ENCODE measurements at places on chromosomes 4 and X.

DNA sequence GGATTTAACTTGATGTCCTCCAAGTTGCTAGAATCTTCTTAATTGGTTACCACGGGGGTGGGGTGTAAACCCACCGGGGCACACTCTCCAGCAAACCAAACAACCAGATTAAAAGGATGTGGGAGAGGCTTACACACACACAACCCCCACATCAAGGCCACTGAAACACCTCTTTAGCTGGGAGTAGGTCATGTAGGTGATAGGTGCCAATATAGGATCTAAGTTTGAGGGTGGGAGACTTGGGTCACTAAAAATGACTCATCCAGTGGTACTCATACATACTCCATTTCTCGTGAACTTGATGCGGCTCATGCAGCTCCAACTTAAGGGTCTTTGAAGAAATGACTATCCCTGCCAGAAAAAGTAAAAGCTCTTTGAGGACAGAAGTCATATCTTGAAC lies 20.5 kb upstream of the CD40LG start:
- no peak for DNase-seq

DNA sequence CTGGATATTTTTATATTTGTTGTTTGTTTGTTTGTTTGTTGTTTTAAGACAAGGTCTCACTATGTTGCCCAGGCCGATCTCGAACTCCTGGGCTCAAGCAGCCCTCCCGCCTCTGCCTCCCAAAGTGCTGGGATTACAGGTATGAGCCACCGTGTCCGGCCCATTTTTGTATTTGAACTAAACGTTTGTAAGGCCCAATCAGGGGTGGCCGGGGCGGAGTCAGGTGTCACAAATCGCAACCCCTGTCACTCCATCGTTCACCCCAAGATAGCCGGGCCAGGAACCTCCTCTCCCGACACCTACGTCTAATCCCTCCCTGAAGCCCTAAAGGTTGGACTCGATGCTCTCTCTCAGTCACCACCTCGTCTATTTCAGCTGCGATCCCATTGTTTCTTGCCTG lies 722 bp upstream of the EFHC2 start:
- peak; percentile 37 for DNase-seq

DNA sequence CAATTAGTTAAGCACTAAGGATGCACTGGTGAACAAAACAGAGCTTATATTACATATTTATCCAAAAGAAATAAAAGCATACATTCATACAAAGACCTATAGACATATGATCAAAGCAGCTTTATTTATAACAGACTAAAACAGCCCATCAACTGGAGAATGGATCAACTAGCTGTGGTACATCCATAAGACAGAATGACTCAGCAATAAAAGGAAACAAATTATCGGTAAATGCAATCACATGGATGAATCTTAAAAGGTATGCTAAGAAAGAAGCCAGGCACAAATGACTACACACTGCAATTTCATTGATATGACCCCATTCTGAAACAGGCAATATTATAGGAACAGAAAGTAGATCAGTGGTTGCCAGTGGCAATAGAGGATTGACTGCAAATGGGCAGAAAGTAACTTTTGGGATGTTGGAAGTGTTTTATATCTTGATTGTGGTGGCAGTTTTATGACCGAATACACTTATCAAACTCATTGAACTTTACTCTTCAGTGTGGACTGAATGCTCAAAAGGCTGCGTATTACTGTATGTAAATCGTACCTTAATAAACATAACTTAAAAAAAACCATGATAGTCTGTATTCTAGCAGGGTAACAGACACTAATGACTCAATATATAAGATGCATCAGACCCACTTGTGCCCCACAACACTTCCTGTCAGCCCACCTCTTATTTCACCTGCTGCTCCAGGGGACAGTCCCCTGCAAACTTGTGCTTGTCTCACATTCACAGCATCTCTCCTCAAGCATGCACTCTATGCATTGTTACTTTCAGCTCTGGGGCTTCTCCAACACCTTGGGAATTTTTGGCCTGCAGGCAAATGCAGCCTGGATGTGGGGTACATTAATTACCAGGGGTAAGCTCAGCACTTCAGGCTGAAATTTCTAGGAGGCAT lies 59.1 kb downstream of the MID1IP1 start:
- no peak for DNase-seq

DNA sequence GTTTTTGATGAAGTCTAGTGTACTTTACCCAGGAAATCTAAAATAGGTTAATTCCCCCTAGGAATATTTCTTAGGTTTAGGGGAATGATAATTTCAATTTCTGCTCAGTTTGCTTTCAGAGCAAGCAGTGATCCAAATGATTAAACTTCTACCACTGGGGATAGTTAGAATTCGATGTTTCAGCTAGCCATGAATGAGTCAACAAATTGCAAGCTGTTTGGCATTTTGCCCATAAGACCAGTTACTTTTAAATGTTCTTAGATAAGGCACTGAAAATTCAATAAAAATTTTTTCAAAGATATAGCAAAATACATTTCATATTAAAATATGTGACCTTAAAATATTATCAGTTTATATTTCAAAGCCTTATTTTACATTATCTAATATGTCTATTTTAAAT lies 993.6 kb downstream of the ARAP2 start:
- no peak for DNase-seq

GRCh38 chr4:42399393-42399792 lies 2.1 kb downstream of the SHISA3 start:
- no peak for DNase-seq

- DNase-seq, result no peak
Observed at GRCh38 chr4:25904748-25905082, 9.3 kb upstream of the SMIM20 start.

- no peak for DNase-seq
Observed at GRCh38 chrX:136475236-136475635, 12.5 kb upstream of the BRS3 start.

GRCh38 chr4:154417373-154417673 lies 74.3 kb downstream of the DCHS2 start:
- no peak for DNase-seq

- no peak for DNase-seq
Observed at GRCh38 chr4:153560908-153561307, 94.7 kb downstream of the TMEM131L start.

- no peak for DNase-seq
Observed at GRCh38 chr4:139782926-139783522, 117.4 kb downstream of the MGST2 start.

DNA sequence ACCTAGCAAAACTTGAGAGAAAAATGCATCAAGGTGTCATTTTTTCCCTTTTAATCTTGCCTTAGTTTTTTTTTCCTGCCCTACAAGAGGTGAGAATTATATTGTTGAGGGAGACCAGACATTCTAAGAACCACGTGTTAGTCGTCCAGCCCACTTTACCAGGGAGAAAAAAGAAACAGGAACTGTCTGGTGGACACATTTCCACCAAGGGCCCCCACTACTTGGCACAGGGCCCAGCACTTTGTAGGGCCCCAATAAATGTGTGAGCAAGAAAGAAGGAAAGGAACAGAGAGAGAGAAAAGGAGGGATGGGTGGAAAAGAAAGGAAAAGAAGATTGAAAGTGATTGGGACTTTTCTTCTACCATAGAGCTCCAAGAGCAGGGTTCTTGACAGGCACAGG lies 3.9 kb upstream of the EGFL6 start:
- no peak for DNase-seq

- no peak for DNase-seq
Observed at GRCh38 chr4:38313999-38314561, 349.9 kb upstream of the KLF3 start.

GRCh38 chr4:186719925-186720694 lies 3.5 kb downstream of the FAT1 start:
- DNase-seq, result no peak

DNA sequence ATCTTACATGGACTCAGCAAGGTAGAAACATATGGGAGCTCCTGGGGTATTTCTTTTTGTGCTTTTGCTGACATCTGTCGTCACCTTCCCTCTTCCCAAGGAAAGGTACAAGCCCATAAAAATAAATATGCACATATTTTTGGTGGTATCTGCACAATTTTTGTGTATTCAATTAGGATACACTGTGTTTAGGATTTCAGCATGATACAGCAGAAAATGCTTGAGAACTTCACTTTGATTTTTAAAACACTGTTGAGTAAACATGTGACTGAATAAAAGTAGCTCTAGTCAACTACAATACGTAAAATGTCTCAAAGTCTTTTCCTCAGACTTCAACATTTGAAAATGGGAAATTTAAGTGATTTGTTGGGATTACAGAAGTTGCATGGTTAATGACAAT lies 99.4 kb upstream of the SPANXC start:
- DNase-seq, result no peak

GRCh38 chr4:124025000-124025399 lies 628.4 kb downstream of the SPRY1 start:
- no peak for DNase-seq

GRCh38 chr4:41050880-41051775 lies 163.2 kb downstream of the APBB2 start:
- DNase-seq, result no peak
